ENCODE measurements at places on chromosomes 5 and 9. TPM values are rescaled to one million over a fixed set of nuclear protein-coding genes. Genes with fewer than 3 reads are reported as not detected.

DNA sequence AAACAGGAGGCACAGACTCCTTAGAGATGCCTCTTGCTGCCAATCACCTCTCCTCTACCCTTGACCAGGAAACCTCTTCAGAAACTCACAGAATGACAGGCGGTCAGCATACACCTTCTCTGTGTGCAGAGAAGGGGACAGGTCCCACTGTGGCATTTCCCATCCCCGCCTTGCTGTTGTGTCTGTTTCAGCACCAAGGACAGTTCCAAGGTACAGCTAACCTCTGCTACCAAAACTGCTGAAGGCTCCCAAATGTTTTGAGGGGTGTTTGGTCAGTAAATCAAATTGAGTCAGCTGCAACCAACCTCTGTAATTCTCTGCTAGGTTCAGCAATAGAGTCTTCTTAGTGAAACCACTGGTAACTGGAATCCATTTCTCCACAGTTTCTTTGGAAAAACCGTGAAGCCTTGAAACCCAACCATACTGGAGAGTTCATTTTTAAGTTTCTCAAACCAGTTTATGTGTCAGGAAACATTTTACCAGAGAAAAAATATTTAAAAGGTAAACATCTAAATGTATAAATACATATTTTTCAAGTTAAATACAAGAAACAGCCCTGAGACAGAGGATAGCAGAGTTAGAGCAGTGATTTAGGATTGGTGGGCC lies 122.0 kb downstream of the DRD1 start:
- no peak for DNase-seq

Gene IL13
- not detected for total RNA-seq

Gene OR13C5
- total RNA-seq: 0.45 TPM

Gene FSD1L
- total RNA-seq: 71.7 TPM

All from cerebellum (tissue), 4 donors.